Activated CD8-positive, alpha-beta memory T cell treated with anti-CD3 and anti-CD28 coated beads for 1 hour (primary cell): ENCODE measurements at places on chromosomes 5 and 9.

- DNase-seq, result no peak
Observed at GRCh38 chr9:89562186-89562814, 42.5 kb upstream of the GADD45G start.

DNA sequence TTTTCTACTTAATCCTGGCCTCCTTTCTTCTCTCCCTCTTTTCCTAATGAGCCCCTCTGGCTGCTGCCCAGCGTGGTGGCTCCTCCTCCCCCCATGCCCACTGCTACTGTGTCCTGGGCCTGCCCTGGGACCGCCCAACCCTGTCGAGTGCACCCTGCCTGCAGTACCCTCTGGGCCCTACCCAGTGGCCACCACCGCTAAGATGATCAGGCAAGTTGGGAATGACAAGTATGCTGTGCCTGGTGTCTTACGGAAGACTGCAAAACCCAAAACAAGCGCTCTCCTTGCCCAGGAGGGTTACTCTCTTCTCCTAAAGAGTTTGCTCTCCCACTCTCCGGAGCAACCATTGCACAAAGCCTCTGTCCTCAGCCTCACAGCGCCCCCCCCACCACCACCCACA is 273.7 kb downstream of the SYK start:
- DNase-seq, result no peak

DNA sequence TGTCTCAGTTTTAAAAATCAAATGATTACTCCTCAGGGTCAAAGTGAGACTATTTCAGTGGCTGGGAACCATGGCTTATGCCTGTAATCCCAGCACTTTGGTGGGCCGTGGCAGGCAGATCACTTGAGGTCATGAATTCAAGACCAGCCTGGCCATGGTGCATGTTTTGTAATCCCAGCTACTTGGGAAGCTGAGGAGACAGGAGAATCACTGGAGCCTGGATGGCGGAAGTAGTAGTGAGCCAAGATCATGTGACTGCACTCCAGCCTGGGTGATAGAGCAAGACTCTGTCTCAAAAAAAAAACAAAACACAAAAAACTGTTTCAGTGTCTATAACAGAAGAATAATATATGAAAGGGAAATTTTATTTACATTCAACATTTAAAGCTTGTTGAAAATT is 182.9 kb downstream of the ARHGEF28 start:
- DNase-seq, result no peak

DNA sequence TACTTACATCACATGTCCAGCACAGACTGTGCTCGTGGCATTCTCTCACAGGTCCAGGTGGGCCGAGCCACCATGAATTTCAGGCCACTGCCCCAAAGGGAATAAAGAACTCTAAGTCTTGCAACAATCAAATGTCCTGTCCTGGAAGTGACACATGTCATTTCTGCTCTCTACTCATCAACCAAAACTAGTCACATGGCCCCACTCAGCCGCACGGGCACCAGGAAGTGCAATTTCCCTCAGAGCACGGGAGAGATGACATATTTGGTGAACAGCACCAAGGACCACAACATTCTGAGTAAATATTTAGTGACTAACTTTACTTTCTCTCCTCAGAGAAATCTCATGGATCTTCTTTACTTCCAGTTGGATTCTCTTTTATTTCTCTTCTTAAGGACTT is 131.1 kb upstream of the TUT7 start:
- no peak for DNase-seq

- no peak for DNase-seq
Observed at GRCh38 chr9:15942831-15943424, 390.1 kb downstream of the CCDC171 start.

DNA sequence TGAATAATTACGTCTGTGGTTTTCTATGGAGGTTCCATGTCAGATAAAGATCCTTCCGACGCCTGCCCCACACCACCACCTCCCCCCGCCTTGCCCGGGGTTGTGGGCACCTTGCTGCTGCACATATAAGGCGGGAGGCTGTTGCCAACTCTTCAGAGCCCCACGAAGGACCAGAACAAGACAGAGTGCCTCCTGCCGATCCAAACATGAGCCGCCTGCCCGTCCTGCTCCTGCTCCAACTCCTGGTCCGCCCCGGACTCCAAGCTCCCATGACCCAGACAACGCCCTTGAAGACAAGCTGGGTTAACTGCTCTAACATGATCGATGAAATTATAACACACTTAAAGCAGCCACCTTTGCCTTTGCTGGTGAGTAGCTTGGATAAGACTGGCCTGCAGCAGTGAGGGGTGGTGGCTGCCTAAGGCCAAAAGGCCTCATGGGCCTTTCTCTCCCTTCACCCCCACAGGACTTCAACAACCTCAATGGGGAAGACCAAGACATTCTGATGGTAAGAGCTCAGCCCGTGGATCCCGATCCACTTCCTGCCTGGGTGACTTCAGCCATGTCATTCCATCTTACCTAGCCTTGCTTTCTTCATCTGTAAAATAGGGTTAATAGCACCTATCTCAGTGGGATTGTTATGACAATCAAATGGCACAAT is at the start of gene IL3:
IL3 (plus strand) TSS at position 155 of the 661 bp plus-strand sequence; CDS start at position 207, 52 bp downstream.
- no peak for DNase-seq

- DNase-seq, result no peak
Observed at GRCh38 chr5:179912951-179913350, 5.3 kb upstream of the TBC1D9B start.

DNA sequence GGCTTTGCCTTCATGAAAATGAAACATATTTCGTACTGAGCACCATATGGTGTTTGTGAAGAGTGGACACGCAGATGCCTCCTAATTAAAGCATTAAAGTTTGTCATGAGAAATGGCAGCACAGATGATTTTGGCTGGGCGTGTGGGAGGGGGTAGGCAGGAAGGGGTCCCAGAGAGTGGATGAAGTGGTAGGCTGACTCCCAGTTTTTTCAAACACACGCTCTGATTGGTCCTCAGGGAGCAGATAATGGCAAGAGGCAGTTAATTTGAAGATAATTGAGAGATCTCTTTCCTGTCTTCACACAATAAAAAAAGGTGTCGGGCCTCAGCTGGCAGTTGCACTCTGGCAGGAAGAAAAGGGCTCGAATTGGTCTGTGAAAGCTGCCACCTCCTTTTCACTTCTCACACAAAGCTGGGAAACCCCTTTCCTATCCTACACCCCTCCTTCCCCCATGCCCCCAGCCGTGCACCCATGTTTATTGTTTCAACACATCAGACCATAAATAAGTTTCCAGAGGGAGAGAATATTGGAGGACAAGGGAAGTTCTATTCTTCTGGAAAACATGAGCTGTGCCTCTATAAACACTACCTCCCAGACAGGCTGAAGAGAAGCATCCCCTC is 429.6 kb downstream of the ARHGEF28 start:
- no peak for DNase-seq

GRCh38 chr9:122158202-122158601 is 1.4 kb downstream of the NDUFA8 start:
- no peak for DNase-seq

DNA sequence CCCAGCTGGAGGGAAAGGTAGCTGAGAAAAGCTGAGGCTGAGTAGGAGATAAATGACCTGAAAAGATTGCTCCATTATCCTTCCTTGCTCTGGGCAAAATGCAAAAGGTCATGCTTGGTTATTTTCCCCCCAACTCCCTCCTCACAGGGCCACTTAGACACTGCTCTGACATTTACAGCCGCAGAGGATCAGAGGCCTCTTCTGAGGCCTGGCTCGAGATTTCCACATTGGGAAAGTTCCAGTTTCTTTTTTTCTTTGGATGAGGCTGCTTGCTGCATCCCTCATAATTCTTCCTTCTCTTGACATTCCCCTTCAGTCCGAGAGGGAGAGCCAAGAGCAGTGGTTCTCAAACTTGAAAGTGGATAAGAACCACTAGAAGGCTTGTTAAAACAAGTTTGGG is 60.1 kb upstream of the HSPA9 start:
- no peak for DNase-seq

GRCh38 chr9:89284076-89284475 is 26.9 kb upstream of the CKS2 start:
- DNase-seq, result no peak

DNA sequence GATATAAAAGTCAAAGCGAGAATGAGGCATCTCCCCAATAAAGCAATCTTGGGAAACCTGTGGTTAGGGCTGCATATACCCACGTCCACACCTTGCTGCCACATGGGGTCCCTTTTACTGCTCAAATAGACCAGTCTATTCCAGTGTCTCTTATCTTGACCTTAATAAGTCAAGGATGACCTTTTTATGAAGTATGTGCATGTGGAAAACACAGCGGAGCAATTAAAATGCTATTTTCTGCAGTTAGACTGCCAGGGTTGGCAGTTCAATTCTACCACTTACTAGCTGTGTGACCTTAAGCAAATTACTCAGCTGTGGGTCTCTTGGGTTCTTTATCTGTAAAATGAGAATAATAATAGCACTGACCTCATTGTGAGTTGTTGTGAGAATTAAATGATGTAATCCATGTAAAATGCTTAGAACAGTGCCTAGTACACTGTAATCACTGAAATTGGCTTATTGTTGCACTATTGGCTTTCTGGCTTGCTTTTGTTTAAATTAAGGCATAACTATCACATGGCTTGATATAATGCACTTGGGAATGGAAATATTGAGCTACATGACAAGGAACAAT is 67.8 kb upstream of the HSPB3 start:
- no peak for DNase-seq

GRCh38 chr5:128613766-128614165 is 75.7 kb upstream of the FBN2 start:
- DNase-seq, result no peak

DNA sequence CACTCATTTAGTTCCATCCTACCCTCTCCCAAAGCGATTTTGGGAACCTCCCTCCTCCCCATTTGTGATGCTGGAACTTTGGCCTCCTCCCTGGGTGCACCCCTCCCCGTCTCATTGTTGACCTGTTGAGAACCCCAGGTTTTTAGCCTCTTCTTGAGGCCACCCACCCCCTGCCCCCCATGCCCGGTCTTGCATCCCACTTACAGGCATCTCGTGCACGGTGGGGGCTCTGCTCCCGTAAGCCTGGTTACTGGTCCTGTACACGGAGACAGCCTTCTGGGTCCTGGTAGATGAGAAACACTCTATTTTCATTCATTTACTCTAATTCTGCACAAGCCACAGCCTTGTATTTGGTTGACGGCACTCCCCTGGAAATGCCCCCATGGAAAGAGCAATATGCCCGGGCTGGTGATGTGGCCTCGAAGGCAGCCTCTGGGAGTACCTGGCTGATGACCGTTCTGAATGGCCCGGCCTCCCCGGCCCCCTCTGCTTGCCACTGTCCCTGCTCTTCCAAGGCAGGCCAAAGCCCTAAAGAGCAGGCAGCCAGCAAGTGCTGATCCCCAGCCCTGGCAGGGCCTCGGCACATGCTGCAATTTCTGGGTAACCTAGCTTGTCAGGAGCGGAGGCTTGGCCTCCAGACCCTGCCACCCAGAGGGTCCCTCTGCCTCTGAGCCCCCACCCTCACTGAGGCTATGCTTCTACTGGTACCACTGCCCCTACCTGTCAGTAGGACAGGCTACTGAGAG is 1.9 kb upstream of the MRPS2 start:
- no peak for DNase-seq

GRCh38 chr5:6660688-6661087 is 27.4 kb downstream of the SRD5A1 start:
- no peak for DNase-seq
